Stimulated activated naive CD8-positive, alpha-beta T cell treated with anti-CD3 and anti-CD28 coated beads, Interleukin-15, amount 100 ng/mL, for 72 hours (primary cell): ENCODE measurements at places on chromosomes 13 and 19.
A peak's percentile ranks its signal among the peaks of the same experiment; 100 is the strongest.

- DNase-seq: peak; percentile 68
Measured at GRCh38 chr19:33064792-33065550, at the start of gene RHPN2. Gene RHPN2, minus strand, starts transcription at chr19:33064888. Its CDS starts 36 bp downstream, at chr19:33064852.

GRCh38 chr13:88526186-88526852, 855.1 kb downstream of the SLITRK5 start:
- no peak for DNase-seq

DNA sequence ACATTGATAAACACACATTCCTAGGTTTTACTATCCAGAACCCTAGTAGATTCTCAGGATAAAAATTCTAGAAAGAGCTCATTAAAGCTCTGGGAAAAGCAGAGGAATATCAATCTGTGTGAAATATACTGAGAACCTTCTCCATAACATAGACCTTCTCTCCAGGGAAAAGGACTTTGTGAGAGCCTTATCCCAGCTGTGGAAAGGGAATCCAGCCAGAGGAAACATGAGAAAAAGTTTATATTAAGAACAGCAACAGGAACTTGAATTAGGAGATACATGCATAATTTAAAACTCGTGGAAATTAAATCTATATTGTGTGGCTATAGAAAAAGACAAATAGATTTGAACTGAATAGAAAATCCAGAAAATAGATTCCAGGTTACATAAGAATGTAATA, 1639.9 kb downstream of the EFNB2 start:
- DNase-seq: no peak

DNA sequence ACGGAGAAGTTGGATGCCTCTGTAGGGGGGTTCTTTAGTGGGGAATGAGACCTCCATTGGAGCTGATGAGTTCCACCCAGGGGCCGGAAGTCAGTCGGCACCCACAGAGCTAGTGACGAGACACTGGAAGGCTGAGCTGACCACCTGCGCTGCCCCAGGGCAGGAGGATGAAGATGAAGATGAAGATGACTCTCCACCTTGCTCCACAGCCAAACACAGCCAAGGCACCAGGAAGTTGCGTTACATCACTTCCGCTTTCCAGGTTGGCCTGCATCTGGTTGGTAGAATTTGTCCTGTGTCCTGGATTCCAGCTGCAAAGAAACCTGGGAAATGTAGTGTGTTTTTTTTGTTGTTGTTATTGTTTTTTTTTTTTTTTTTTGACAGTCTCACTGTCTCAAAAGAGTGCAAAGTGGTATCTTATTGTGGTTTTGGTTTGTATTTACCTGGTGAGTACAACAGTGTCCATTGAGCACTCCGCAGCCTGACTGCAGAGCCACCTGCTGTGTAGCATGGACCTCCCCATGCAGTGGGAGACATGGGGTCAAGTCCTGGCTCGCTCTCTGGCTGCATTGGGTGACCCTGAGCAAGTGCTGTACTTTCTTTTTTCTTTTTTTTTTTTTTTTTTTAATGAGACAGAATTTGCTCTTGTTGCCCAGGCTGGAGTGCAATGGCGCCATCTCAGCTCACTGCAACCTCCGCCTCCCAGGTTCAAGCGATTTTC, 1.9 kb downstream of the TBC1D17 start:
- DNase-seq: no peak

DNA sequence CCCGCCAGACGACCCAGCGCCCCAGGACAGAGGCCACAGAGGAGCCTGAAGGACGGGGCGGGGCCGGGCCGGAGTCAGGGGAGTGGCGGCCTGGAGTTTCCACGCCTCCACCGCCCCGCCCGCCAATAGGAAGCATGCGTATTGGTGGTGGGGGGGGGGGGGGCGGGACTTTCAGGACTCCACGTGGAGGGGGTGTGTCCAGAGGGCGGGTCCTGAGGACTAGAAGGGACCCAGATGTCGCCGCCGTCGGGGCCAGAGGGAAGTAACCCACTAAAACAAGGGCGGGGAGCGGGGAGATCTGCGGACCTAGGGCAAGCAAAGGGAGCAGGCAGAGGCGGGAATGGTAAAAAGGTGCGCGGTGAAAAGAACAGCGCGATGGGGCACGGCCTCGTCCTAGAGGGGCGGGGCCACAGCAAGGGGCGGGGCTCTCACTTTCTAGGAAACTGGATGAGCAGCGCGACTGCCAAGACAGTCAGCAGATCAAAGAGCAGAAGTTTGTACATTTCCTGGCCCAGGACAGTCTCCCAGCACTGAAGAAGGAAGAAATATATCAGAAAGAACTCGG, 2.8 kb upstream of the LENG1 start:
- DNase-seq: peak; percentile 79

GRCh38 chr19:10013316-10013715, at the start of gene RDH8:
Gene RDH8, plus strand, starts transcription at chr19:10013483. Its CDS starts 15 bp downstream, at chr19:10013498.
- DNase-seq: no peak

GRCh38 chr13:80340651-80341100, 250 bp downstream of the SPRY2 start:
- peak; percentile 15 for DNase-seq

DNA sequence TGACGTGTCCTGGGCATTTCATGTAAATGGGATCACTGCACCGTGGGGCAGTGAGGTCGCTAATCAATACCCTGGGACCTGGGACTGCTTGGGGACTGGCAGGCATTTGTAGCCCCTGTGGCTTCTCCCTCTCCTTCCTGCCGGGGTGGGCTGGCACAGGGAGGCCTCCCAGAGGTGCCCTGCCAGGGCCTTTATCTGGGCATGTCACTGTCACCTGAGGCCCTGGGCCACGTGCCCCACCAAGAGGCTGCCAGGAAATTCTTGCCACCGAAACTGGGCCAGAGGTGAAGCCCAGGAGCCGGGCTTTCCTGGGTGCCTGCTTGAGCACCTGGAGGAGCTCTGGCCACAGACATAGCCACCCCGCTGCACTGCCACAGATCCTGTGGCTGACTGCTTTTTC, 1.8 kb upstream of the NMRK2 start:
- no peak for DNase-seq

GRCh38 chr13:106088085-106088484, 447.4 kb downstream of the EFNB2 start:
- no peak for DNase-seq

DNA sequence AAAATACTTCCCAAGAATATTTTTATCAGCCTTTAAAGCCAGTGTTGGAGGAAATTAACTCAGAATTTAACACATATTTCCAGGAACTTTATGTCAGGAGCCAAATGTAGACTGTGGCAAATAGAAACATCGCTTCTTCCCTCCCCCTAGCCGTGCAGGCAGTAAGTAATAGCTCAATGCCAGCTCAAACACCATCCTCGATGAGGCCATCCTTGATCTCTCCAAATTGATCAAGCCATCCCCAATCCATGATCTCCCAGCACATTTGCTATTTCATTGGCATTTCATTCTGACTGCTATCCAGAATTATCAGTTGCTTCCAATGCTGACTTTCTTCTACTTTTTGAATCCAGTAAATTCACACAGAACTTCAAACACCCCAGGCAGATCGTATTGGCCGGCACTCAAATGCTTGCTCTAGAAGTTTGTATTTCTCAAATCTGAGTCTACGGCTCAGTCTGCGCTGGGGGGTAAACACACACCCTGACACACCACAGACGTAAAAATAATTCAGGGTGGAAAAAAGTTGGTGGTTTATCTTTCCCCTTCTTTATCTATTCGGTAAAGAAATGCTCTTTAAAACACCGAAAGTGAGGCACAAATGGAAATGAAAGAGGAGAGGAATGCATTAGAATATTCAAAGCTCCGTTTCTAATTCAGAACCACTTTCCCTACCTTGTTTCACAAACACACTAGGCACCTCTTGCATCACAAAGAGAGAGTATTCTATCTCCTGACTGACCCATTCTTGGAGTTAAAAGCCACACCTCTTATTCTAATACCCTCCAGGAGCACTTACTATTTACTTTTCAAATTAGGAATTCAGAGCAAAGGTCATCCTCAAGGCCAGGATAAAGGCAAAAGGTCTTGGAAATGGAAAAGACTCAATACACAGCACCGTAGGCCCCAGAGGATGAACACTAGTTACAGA, 991 bp downstream of the OBI1 start:
- no peak for DNase-seq

GRCh38 chr19:57280962-57281400, 696 bp downstream of the ZNF460 start:
- peak; percentile 22 for DNase-seq

GRCh38 chr13:97015661-97016350, 21.5 kb upstream of the OXGR1 start:
- no peak for DNase-seq

- DNase-seq: no peak
Measured at GRCh38 chr19:2782329-2782935, 641 bp downstream of the SGTA start.

GRCh38 chr13:22198001-22198400, 527.1 kb downstream of the FGF9 start:
- no peak for DNase-seq

- peak; percentile 40 for DNase-seq
Measured at GRCh38 chr19:55353803-55354697, 469 bp downstream of the COX6B2 start.

DNA sequence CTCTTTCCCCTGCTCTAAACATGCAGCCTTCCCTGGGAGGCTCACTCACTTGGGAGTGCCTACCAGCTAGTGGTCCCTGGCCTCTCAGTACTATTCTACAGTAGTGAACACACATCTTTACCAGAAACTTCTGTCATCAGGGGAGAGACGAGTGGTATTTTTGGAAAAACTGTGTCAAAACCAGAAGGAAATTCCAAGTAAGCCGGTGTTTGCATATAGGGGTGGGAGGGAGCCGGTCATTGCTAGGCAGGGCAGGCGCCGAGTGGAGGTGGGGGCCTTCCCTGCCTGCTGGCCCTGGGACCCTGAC, 7.0 kb downstream of the RPS9 start:
- no peak for DNase-seq

DNA sequence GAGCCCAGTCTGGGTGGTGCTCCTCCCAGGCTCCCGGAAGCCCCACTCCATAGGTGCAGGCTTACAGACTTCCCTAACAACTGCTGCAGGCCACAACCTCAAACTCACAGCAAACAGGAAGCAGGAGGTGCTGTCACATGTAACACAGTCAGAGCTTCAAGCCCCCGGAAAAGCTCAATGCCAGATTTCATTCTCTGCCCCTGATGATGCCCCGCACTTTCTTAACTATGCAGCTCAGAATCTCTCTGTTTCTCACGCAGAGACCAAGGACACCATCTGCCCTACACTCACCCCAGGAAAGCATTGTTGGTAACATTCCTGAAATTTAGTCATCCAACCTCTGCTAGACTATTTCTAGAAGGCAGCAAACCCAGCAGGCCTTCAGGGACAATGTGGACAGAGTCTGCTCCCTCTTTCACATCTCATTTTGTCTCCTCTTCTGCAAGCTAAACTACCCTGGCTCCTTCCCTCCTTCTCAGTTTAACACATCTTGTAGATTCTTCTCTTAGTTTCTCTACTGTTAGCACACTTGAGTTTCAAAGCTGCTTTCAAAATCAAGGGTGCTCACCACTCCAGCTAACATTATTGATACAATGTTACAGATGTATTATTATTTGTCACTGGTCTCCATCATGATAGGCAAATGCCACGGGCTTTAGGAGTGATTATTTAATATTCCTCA, 162.5 kb downstream of the KCTD12 start:
- no peak for DNase-seq

- DNase-seq: no peak
Measured at GRCh38 chr13:42149136-42149535, 100.7 kb downstream of the DGKH start.

DNA sequence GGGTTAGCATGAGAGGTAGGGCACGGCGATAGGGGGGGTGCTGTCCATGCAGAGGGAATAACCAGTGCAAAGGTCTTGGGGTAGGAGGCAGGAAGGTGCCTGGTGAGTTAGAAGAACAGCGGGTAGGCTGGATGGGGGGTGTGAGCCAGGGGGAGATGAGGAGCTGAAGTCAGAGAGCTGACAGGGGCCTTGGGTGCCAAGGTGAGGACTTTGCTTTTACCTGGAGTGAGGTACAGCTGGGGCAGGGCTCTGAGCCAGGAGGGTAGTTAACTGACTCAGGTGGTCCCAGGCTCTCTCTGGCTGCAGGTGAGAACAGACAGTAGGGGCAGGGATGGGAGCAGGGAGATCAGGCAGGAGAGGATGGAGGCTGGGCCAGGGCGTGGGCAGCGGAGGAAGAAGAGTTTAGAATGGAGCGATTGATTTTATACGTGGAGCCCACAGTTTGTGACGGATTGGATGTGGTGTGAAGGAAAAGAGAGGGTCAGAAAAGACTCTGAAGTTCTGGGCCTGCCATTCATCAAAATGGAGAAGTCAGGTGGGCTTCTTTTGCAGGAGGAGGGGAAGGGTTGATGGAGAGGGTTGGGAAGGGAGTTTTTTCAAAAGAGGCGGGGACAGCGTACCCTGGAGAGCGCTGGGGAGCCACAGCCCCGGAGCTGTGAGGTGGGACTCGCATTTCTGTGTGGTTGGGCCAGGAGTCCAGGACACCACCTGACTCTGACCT, 1.2 kb upstream of the GRAMD1A start:
- DNase-seq: no peak

GRCh38 chr19:49155820-49156346, 687 bp upstream of the HRC start:
- DNase-seq: no peak

GRCh38 chr13:103960001-103960400, 893.8 kb upstream of the SLC10A2 start:
- no peak for DNase-seq

DNA sequence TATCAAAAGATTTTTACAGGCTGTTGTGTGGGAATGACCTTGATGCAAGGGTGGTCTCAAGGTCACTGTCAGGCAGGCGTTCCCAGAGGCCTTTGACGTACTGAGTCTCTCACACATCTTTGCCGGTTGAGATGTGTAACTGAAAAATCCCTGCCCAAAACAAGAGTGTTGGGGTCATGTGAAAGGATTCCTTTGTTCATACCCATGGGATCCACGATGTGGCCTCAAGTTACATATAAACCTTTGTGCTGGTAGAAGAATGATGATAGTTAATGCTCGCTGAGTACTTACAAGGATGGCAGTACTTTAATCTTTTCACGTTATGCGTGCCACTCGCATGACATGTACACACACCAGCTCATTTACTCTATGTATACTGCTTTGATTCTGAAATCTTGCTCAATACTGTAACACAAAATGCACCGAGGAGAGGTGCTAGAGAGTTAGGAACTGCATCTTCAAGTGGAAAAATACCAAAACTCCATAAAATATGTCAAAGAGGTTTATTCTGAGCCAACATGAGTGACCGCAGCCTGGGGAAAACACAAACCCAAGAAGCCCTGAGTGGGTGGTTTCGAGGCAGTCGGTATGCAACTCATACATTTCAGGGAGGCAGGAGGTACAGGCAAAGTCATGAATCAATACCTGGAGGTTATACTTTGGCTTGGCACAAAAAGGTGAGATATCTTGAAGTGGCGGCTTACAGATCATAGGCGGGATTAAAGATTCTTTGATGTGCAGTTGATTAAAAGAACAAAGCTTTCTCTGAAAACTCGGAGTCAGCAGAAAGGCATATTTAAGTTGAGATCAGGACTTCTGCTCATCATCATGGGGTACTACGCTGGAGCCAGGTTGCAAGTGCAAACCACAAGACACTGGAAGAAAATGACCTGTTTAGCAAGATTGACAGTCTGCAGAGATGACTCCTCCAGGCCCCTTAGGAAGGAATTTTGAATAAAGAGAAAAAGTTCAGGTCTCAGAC, 87.4 kb upstream of the ARHGEF7 start:
- DNase-seq: no peak
